Fibroblast of skin of left quadriceps (primary cell): ENCODE measurements at places on chromosomes 4 and X.

- no peak for DNase-seq
Observed at GRCh38 chr4:164383058-164383357, 370.9 kb upstream of the SMIM31 start.

DNA sequence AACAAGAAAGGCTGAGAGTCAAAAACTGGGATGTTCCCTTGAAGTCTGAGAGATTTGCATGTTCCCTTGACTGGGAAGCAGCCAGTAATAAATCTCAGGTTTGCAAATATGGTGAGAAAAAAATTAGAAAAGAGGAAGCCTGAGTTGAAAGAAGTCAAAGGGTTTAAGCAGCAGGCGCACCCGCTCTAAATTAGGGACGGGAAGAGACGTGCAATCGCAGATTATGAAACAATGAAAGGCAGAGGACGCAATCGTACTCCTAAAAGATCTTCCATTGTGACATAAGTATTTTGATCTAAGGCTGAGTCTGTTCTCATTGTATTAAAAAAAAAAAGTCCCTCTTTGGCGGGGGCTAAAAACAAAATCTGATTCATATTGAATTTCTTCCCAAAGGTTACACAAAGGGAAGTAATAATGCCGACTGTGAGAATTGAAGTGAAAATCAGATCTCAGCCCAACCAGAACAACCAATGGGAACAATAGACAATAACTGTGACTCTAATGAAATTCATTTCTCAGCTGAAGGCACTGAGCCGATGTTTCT, 28.2 kb downstream of the SAT1 start:
- DNase-seq = no peak

GRCh38 chrX:15913146-15913545, 58.5 kb upstream of the AP1S2 start:
- DNase-seq = no peak

DNA sequence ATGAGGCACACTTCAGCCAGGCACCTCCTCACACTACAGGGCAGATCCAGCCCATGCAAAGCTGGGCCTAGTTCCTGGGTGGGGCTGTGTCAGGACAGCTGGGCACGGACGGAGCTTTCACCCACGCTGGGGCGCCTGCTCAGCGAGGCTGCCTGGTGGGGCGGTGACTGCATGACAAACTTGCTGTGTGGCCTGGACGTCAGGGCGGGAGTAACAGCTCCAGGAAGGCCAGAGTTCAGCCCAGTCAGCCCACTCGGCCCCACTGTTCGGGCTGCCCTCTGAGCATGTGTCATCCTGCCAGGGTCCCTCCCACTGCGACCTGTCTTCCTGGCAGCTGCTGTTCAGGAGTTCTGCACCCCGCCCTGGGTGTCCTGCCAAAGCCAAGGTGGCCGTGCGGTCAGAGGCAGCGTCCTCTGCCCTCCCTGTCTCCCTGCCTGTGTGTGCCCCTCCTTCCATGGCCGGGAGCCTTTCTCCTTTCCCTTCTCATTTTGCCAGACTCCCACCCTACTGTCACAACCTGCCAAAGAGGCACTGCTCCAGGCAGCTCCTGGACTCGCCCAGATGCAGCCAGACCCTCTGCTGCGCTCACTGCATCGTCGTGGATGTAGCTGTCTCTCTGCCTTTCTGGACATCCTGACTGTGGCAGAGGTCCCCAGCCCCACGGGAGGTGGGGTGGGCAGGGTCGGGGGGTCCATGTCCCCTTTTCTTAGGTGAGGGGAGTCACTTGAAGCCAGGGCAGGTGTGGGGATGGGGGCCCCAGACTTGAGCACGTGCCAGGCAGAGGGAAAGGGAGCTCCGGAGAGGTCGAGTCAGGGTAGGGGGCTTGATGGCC, 33.0 kb upstream of the KIAA0232 start:
- no peak for DNase-seq

GRCh38 chr4:6692806-6693205, 872 bp upstream of the S100P start:
- peak; percentile 51 for DNase-seq

GRCh38 chrX:154000051-154000450, 19.7 kb downstream of the IRAK1 start:
- no peak for DNase-seq

- peak; percentile 46 for DNase-seq
Observed at GRCh38 chr4:23770011-23770410, 119.8 kb downstream of the PPARGC1A start.

- no peak for DNase-seq
Observed at GRCh38 chrX:1658071-1658491, 43.2 kb downstream of the ASMT start.

DNA sequence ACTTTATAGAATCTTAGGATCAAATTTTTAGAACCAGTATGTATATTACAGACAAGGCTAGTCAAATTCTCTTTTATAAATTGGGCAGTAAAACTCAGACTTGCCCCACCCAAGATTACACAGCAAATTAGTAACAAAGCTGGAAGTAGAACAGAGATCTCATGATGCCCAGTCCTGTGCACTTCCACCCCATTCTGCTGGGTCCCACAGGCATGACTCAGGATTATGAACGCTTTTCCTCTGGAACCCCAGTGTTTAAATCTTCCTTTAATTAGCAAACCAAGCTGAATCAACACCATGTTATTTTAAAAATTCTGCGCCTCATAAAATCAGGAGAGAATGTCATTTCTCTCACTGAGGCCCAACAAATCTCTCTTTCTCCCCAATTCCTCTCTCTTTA, 1.5 kb upstream of the IL13RA2 start:
- no peak for DNase-seq

DNA sequence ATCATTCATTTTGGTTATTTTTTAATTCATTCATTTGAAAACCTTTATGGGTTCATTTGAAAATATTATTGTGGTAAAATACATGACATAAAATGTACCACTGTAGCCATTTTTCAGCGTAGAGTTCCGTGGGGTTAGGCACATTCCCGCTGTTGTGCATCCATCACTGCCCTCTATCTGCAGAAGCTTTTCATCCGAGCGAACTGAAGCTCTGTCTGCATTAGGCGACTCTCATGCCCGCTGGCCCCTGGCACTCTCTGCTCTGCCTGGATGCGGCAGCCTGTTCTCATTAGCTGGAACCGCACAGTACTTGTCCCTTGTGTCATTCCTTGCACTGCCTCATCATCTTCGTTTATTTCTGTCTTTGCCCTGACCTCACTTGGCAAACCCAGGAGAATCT, 17.5 kb downstream of the CFAP99 start:
- DNase-seq = no peak

DNA sequence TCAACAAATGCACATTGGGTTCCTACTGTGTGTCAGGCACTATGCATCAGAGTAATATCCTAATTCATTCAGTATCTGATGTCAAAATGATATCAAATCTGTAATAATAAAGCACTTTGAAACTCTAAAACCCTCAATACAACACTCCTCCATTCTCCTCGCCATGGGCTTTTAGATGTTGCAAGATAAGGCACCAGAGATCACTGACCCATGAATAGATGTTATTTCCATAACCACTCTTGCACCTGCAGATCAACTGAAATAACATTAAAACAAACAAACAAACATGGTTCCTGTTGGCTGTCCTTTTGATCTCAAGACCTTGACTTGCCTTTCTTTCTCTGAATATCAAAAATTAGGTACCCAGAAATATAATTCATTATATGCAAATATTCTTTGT, 100.2 kb downstream of the MAB21L2 start:
- no peak for DNase-seq

DNA sequence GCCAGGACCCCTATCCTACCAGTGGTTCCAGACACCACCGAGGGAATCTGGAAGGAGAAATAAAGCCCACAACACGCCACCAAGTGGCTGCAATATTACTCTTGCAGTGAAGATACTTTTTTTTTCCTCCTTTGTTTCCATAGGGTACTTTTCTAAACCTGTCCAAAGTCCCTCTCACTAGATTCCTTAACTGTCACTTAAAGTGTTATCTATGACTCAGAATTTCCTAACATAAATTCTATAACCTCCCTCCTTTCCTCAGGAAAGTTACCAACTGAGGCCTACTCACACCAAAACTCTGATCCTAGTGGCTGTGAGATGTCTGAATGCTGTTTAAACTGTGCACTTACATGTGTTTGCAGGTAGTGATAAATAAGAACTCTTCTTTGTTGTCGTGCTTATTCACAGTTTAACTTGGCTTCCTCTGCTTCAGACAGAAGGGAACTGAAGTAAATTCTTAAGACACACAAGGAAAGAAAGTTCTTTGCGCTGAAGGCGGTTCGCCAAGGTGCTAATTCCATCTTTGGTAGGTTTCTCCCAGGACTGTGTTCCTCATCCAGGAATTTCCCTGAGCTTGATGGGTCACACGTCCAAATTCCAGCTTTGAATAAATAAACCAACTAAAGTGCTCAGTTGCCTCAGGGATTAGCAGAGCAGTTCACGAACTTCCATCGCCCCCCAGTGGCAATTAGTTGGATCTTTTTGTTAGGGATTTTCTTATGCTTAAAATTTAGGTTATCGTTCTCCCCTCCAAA, 10.7 kb upstream of the HCCS start:
- DNase-seq = peak; percentile 51

DNA sequence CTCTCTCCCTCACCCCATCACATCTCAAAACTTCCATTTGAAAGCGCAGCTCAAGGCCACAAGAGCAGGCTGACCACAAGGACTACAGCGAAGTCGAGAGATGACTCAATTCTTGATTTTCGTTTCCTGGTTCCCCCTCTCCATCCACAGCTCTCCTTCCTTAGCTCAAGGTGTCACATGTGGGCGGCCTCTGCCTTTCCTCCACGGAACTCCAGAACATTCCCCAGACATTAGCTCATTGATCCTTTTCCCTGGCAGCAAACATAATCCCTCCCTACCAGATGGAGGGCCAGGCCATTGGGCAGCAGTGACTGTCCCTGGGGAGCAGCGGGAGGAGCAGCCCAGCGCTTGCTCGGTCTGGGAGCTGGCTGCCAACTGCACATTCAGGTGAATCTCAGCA, 56.3 kb downstream of the CCDC149 start:
- no peak for DNase-seq

DNA sequence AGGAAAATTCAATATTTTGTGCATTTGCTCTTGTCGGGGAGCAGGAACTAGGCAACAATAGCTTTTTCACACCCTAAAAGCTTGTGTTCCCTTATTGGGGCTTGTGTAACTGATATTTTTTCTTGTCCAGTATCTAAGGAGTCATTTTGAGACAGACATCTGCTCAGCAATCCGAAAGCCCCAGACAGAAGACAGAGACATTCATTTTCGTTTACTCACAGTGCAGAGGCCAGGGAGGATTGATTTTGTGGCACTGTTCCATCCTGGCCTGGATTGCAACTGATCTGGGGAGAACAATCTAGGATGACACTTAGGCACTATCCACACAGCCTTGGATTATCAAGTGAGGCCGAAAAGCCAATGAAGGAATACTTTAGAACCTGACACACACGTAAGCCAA, 27.4 kb upstream of the PLAC1 start:
- no peak for DNase-seq

GRCh38 chr4:82559735-82560120, 2.1 kb downstream of the TMEM150C start:
- DNase-seq = no peak

DNA sequence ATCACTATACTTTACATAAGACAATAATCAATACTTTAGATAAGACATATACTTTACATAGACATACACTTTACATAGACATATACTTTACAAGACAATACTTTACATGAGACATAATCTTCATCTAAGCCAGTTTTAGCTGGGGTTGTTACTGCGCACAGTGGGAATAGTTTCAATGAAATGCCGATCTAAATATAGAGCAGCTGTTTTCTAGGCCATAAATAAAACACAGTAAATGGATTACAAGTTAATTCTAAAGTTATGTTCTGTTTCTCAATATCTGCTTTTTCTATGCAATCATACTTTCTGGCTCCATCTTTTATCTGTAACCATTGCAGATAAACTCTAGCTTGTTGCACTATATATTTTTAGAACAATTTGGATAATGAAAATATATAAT, 1470.6 kb upstream of the PABPC4L start:
- no peak for DNase-seq

- DNase-seq = no peak
Observed at GRCh38 chr4:19285146-19285545, 966.6 kb upstream of the SLIT2 start.

DNA sequence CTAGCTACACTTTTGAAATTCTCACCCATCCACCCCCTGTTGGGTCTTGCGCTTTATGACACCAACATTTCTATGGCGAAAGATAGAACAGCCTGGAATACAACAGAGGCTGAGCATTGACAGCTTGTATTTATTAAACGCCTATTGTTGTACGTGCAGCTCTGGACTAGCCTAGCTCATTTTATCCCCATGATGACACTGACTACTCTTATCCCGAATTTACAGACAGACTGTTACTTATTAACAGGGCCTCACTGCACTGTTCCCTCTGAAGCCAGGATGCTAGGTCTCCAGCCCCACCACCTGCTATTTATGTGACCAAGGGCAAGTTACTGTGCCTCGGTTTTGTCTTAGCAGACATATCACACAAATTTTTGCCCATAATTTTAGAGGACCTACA, 1.0 kb upstream of the RFC1 start:
- no peak for DNase-seq

DNA sequence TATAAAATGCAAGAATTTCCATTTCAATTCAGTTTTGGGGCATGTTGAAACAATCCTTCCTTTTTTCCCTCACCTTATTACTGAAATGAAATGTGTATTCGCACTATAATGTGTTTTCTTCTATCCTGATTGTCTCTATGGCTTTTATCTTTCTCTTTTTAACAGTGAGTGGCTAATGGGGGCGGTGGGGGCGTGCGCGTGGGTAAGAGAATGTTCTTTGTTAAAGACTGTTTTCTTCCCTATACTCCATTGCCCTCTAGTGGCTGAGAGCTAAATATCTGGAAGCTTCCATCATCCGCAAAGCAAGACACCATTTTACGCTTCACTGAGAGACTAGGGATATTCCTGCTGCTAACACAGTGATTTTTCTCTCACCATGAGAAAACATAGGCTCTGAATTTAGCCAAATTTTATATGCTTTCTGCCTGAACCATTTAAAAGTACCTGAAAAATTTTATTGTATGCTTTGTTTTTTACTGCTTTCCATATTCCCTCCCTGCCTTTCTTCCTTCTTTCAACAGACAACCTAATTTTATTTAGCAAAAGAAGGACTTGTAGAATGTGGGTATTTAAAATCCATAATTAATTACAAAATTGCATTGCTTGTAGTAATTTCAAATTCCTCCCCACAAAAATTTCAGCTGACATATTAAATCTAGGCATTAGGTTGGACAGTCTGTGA, 194.0 kb downstream of the GASK1B start:
- peak; percentile 52 for DNase-seq

- no peak for DNase-seq
Observed at GRCh38 chr4:132085105-132085504, 1064.0 kb upstream of the PCDH10 start.

GRCh38 chr4:172858731-172859230, 309.8 kb upstream of the GALNT7 start:
- DNase-seq = no peak

GRCh38 chrX:37746218-37746941, 33.5 kb upstream of the CYBB start:
- no peak for DNase-seq
